ENCODE measurements at places on chromosomes 1 and 21.

DNA sequence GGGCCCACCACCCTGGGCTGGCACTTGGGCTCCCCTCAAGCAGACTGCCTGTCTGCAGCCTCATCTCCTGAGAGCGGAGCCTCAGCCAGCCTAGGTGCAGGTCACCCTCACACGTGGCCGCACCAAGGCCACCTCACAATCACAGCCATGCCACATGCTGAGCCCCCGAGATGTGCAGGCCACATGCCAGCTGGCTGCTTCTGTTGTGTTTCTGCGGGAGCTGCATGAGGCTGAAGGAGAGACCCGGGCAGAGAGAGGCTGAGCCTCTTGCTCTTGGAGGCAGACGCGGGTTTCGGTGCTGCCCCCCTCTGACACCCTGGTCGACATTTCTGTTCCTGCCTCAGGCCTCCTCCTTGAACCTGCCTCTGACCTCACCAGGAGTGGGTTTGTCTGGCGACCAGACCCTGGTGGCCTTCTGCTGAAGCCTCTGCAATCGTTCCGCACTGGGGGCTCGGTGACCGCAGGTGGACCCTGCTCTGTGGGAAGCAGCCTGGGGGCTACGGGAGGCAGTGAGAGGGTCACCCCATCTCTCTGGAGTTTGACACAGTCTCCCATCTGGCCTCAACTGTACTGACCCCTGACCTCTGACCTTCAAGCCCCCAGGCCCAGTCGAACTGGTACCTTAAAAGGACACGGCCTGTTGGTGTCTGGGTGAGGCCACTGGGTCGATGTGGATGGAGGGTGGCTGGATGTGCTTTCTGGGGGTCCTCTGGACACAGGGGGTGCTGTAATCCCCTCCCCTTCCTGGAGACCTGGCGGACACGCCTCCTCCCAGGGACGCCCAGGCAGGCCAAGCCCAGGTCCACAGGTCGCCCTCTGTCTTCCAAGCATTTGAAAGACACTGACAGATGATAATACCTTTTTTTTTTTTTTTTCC is 13.0 kb upstream of the C1orf174 start:
- no peak for DNase-seq

DNA sequence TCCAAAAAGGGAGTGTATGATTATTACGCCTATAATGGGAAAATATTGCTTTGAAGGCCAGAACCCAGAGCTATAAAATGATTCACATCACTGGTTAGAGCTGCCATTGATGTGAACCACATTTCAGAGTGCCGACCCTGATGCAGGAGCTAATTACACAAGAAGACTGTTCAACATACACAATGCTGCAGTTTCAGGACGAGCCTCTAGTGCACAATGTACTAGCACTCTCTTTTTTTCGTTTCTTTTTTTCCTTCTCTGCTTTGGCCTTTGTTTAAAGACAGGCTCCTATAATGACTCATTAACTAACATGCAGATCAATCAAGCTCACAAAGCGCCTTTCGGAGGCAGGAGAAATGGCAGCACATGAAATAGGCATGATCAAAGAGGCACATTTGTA is 66.0 kb upstream of the HMGB4 start:
- DNase-seq = no peak

GRCh38 chr1:45297666-45298356 is 28.9 kb upstream of the HPDL start:
- DNase-seq = no peak

GRCh38 chr1:193567937-193568336 is 381.5 kb upstream of the B3GALT2 start:
- DNase-seq = no peak

DNA sequence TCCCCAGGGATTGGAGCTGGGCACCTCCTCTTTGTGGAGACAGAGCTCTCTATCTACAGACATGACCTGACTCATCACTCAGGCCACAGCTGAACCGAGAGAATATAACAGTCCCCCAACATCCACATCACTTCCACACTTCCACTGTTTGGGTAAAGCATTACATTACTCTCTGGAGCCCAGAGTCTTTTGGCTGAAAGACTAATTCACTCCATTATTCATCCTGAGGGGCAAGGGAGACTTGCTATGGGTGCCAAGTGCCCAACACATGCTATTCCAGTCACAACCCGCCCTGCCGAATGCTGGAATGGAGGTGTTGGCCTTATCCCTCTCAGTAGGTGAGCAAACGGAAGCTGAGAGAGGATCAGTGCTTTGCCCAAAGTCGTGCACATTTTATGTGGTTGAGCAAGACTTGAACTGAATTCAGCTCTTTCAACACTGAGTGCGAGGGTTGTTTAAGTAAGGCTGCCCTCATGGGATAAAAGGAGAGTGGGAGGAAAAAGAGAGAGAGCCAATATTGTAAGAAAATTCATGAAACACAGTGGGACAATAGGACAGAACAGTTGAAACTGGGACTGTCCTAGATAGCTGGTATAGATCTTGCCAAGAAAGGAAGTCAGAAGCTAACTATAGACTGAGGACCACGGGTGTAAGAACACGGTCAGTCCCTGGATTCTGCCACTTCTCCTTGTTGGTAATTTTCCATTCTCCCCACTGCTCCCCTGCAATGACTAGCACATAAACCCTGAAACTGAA is 13.5 kb upstream of the CHI3L1 start:
- DNase-seq = no peak

GRCh38 chr1:98102345-98103030 is 181.7 kb upstream of the DPYD start:
- DNase-seq = no peak

DNA sequence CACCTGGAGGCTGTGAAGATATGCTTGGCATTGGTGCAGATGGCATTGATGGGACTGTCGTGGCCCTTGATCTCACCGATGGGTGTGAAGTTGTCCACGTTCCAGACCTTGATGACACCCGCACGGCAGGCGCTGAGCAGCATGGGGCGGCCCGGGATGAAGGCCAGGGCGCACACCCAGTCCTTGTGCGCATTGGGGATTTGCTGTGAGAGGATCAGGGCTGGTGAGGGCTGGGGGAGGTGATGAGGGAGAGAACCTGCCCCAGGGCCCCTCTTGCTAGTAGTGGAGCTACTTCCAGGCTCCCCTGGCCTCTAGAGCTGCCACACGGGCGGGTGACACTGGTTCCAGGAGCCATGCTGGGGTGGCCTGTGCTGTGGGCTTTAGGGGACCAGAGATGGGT is 48.8 kb downstream of the KIF21B start:
- no peak for DNase-seq

- no peak for DNase-seq
Measured at GRCh38 chr1:228364068-228364705, 42.4 kb downstream of the TRIM11 start.

GRCh38 chr1:171922999-171923398 is 81.7 kb downstream of the DNM3 start:
- DNase-seq = no peak

DNA sequence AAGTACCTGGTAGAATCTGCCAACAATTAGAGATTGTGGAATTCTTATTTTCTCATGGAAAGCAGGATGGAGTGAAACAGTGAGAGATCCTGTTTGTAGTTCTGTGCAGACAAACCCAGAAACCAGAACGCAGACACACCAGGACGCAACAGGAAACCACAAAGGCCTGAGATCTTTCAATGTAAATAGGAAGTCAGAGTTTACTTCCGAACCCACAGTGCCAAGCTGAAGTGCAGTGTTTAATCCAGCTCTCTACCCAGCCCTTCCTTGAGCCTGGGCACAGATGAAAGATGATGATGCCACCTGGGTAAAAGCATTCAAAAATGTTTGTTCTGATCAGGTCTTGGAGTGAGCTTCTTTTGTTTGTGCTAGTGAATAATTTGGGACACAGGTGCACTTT is 244.2 kb upstream of the HOOK1 start:
- peak; percentile 81 for DNase-seq
